ENCODE measurements at places on chromosomes 5 and 9.

GRCh38 chr9:130111786-130112537 is 58.3 kb downstream of the GPR107 start:
- DNase-seq: no peak

- DNase-seq: no peak
These were observed 96.0 kb downstream of the ANXA2R start for GRCh38 chr5:42943931-42944631.

DNA sequence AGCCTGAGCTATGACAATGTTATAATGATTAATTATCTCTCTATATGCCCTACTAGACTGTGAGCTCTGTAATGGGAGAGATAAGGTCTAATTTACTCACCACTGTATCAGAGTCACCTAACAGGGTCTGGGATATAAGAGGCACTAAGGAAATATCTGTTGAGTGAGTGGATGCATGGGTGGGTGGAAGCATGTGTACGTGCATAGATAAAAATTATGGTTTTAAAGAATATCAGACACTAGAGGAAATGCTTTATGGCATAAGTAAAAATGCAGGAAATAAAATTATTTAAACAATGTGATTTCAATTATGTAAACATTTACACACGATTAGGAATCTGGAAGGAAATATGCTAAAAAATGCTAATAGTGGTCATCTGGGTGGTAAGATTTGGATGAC is 137.8 kb downstream of the SPOCK1 start:
- no peak for DNase-seq

GRCh38 chr5:2017540-2018389 is 135.0 kb upstream of the IRX4 start:
- peak; percentile 26 for DNase-seq

GRCh38 chr9:109781086-109781485 is 1.1 kb downstream of the PALM2AKAP2 start:
- no peak for DNase-seq

GRCh38 chr9:90112788-90113187 is 508.0 kb downstream of the GADD45G start:
- DNase-seq: no peak

GRCh38 chr9:19879062-19879461 is 90.2 kb upstream of the SLC24A2 start:
- DNase-seq: no peak

DNA sequence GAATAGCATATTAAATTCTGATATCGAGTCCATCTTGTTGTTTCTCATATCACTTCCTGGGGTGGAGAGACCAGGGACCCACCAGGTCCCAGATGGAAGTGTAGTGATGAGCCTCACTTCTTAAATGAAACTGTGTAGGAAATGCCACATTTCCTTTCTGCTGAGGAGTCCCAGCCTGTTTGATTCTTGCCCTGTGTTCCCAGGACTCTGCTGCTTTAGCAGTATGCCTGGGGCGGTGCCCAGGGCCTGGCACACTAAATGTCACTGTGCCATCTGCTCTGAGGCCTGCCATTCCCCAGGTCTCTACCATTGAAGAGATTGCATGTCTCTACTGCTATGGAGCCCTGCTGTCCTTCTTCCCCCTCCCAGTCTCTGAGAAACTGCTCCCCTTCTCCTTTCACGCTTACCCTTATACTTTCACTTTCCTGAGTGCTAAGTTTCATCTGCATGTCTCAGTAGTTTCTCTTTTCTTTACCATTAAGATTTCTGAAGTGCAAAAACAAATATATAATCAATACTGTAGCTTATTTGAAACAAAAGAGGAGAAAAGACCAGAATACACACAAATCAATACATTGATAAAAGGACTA is 260.4 kb downstream of the GABRB2 start:
- DNase-seq: no peak

DNA sequence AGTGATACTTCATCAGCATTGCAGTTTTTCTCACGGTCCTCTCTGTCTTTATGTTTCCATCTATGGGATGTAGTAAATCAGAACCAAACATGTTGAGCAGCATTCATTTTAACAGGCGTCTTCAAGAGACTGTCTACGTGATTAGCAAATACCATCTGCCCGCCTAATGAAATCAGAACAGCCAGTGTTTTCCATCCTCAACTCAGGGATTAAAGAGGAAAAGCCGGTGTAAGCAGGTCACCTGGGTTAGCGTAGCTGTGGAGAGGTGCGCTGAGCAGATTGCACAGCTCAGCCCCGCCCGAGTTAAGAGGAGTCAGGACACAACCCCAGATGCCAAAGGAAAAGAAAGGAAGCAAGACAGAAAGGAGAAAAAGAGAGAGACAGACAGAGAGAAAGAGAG is 54.3 kb upstream of the ANKRD33B start:
- DNase-seq: no peak

DNA sequence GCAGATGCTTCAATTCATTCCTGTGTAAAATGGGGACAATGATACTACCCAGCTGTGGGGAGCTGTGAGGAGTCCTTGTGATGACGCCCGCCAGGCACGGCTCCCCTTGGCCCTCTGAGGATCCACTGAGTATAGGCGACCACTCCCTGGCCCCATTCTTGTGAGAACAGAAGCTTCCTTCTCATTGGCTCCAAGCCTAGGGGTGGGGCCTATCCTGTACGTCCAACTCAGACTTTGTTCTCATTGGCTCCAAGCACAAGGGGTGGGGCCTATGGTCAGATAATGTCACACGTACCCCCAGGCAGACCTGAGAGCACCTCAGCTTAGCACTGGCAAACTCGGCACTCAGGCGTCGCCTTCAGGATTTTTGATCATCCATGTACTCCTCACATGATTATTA is 232.9 kb upstream of the MVB12B start:
- no peak for DNase-seq

GRCh38 chr5:137414112-137414755 is 84.9 kb downstream of the SPOCK1 start:
- no peak for DNase-seq

- DNase-seq: no peak
These were observed 109.7 kb upstream of the ALDH1B1 start for GRCh38 chr9:38282756-38283155.

GRCh38 chr9:83588256-83588655 is 34.7 kb upstream of the IDNK start:
- DNase-seq: no peak

DNA sequence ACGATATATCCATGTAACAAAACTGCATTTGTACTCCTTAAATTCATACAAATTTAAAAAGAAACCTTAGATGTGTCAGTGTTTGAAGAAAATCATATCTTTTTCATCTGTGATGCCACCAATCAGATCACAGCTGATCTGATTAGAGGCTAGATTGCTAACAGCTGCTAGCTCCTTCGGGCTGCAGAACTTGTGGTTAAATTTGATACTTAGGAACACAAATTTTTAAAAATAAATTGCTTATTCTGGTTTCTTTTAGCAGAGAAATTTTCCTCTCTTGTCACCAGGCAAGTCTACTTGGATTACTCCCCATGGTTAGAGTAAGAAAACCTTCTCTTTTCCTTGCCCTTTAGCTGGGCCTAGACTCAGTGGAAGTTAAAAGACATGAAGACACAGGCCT is 94.6 kb upstream of the RANBP6 start:
- no peak for DNase-seq

DNA sequence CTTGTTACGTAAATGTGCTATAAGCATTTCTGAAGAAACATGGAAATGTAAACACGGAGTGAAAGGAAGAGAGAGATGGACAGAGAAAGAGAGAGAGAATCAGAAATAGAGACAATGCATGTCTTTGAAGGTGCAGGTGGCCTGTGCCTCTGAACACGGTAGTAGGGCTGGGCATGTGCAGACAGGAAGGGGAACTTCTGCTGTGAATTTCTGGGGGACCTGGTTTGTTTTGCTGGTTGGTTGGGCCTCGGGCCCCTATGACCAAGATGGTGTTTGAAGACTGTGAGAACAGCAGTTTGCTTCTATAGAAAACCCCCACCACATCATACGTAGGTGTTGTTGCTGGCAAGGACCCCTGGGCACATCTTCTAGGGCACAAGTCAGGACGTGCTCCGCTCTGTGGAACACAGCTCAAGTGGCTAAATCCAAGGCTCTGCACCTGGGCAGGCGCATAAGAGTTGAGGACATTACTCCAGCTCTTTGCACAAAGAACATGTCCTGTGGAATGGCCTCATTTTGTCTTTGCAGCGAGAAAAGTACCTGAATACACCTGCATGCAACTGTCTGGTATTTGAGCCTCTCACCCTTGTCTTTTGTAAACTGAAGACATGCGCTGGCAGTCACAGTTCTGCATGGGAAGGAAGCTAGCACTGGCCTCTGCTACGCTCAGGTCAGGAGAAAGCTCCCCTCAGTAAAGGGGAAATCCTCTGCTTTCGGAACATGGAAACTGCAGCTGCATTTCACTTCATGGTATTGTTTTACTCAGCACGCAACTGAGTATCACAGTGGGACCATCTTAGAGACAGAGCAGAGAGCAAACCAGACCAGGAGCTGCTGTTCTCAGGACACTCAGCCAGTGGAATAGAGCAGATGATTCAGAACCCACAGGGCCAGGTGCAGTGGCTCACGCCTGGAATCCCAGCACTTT is 2.7 kb downstream of the OR2V2 start:
- DNase-seq: no peak

- DNase-seq: no peak
These were observed 278.0 kb upstream of the NUDT12 start for GRCh38 chr5:103840600-103840999.

GRCh38 chr5:30194595-30194994 is 998.9 kb upstream of the CDH6 start:
- no peak for DNase-seq

DNA sequence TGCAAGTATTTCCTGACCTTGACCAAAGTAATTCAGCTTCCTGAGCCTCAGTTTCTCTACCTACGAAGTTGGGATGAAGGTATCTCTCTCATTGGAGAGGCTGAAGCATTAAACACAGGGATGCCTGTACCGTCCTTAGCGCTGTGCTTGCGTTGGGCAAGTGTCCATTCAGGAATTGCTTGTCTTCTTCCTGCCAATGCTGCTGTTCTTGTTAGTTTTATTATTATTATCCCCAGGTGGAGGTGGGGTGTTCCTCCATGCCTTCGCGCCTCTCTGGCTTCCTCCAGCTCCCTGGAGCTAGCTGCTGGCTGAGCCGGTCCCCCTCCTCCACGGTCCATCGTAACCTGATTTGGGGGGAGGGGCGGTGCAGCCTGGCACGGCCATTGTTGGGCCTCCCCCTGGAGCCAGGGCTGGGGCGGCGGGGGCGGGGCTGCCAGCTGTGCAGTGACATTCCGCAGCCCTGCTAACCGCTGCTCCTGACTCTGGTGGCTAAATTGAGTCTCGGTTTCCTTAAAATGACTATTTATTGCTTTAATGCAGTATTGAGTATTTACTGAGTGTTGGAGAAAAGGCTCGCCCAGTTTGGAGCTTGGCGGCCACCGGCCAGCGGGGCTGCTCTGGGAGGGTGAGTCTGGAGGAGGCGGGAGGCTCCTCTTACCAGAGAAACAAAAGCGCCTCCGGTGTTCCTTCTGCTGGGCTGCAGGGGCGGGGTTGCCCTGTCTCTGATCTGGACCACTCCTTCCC is 51.3 kb downstream of the LMX1B start:
- DNase-seq: no peak

DNA sequence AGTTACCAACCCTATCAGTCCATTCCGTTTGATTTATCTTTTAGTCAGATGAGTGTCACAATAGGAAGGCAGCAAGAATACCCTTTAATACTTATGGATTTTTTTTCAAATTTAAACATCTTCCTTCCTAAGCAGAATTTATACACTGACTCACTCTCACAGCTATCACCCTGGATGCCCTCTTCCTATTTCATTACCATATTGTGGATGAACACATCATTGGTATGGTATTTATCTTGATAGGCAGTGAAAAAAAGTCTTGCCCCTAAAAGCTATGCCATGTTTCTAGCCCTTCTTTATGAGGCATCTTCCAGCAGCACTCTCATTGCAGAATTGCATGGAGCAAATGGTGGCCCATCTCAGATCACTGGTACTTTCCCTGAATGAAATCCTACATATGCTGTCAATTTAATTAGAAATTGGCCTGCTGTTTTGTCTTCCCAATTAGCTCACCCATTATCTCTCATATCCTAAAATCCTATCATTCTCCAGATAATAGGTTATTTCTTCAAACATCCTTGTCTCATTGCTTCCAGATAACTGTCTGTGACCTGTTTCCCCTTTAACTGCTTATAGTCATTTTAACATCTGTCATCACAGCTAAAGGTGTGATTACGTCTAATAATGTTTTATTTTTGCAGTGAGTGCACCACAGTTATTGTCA is 433.5 kb upstream of the POU5F2 start:
- no peak for DNase-seq

DNA sequence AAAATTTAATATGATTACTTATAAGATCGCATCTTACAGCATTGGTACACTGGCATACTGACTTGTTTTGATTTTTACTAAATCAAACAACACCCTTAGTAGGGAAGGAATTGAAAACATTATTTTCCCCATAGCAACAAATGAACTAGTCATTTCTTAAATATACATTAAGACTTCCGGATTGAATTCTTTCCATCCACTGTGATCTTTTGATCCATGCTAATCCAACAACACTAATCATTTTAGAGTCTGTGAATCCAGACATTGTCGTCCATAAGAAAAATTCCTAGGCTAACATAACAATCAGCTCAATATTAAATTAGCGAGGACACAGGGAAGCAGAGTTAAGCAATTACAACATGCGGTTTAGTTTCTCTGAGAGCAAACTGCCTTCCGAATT is 21.6 kb upstream of the ERAP1 start:
- DNase-seq: no peak

- no peak for DNase-seq
These were observed 243.9 kb downstream of the IRX2 start for GRCh38 chr5:2507611-2508010.

DNA sequence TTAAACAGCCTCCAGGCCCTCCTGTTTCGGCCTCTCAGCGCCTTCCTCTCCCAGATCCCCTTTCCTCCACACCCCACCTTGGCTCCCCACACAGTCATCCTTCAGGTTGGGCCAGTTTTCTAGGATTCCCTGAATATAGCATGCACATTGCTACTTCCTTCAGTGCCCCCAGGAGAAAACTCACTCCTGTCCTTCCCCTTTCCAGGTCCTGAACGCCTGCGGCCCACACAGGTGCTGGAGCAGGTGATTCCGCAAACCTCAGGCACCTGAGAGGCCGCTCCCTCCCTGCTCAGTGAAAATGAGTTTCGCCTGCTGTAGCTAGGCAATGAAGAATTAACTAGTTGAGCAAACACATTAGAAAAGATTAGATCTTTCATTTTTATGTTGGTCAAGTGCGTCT is 185.0 kb downstream of the MED10 start:
- DNase-seq: no peak
